Left renal pelvis (tissue), 4 donors: ENCODE measurements at places on chromosomes 4 and X. TPM values are rescaled to one million over a fixed set of nuclear protein-coding genes. Genes with fewer than 3 reads are reported as not detected.

GRCh38 chr4:110988722-110989121, 365.8 kb upstream of the PITX2 start:
- no peak for DNase-seq

DNA sequence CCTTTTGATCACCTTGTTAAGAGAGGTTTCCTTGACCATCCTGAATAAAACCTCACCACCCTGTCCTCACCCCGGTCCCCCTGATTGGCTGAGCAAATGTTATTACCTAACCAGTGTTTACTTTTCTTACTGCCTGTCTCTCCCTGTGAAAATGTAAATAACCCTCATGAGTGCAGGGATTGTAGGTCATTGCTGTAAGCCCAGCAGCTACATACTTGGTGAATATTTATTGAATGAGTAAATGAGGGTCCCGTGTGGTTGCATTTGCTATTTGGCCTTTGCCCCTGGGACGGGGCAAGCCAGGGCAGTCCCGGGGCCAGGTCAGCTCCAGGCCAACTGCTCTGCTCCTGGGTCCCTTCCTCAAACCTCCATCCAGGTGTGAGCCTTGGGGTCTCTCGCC, 55.5 kb upstream of the CLCN4 start:
- DNase-seq: no peak

The CRMP1 gene
- 55.5 TPM for polyA plus RNA-seq

DNA sequence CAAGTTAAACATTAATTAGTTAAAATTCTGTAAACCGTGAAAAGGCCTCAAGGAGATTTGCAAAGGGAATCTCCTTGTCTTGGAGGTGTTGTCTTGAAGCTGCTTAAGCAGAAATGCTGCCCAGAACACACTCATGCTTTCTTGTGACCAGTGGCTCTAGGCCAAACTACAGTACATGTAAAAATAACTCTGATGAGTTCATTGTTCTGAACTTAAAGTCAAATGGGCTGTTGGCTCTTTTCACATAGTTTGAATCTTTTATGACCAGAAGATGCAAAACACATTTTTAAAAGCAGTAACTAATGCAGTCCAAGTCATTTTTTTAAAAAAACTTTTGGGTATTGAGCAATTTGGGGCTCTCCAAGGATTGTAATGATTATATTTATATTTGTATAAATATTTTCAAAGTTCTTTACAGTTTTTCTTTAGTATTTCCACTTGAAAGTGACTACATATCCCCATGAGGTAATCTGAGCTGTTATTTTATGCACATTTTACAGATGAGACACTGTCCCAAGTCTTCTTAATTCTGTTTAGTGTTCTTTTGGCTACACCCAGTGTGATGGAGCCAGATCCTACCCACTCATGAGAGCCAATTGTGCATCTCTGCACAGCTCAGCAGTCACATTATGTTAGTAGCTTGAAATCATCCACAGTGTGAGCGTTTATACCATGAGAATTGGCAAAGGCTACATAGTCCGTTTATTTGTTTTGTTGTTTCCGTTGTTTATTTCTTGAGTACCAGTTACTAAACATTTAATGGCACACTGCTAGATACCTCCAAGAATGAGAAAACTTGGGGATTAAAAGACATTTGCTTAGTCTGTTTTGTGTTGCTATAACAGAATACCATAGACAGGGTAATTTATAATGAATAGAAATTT, 112.8 kb upstream of the ATXN3L start:
- DNase-seq: peak; percentile 32

GRCh38 chr4:14343961-14344360, 658.3 kb upstream of the CPEB2 start:
- no peak for DNase-seq

DNA sequence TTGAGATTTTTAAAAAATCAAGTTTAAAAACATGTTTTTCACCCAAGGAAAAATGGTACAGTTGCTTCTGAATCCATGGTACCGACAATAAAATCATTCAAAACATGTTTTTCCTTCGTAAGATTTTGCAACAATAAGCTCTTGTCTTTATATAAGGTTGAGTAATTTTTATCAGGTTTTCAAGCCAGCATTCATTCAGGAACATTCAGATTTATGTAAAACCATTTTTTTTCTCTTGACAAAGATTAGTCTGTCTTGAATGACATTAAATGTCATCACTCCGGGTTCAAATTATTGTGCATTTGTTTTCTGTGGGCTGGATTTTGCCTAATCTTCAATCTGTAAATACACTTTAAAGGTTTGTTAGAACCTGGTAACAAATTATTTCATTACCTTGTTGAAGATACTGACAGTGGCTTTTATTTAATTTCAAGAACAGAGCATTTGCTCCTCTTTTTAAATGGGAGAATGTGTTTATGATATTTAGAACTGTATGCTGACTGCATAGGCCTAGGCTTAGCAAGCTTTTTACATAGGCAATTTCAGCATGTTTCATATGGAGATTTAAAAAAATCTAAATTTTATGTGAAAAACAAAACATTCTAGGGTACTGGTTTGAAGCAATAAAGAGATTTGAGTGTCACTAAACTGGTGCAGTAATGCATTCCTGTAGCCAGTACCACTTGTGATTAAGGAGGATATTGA, 336.4 kb upstream of the HAND2 start:
- no peak for DNase-seq

GRCh38 chr4:72311291-72311690, 257.7 kb downstream of the ADAMTS3 start:
- DNase-seq: no peak

The CENPVL2 gene
- 0.32 TPM for polyA plus RNA-seq

GRCh38 chr4:181952478-181952877, 290.7 kb upstream of the TENM3 start:
- DNase-seq: no peak

GRCh38 chrX:140767646-140768045, 58.1 kb downstream of the LINC00632 start:
- DNase-seq: no peak

The CFAP47 gene
- 0.56 TPM for polyA plus RNA-seq

The FAM3A gene
- 28.7 TPM for polyA plus RNA-seq

DNA sequence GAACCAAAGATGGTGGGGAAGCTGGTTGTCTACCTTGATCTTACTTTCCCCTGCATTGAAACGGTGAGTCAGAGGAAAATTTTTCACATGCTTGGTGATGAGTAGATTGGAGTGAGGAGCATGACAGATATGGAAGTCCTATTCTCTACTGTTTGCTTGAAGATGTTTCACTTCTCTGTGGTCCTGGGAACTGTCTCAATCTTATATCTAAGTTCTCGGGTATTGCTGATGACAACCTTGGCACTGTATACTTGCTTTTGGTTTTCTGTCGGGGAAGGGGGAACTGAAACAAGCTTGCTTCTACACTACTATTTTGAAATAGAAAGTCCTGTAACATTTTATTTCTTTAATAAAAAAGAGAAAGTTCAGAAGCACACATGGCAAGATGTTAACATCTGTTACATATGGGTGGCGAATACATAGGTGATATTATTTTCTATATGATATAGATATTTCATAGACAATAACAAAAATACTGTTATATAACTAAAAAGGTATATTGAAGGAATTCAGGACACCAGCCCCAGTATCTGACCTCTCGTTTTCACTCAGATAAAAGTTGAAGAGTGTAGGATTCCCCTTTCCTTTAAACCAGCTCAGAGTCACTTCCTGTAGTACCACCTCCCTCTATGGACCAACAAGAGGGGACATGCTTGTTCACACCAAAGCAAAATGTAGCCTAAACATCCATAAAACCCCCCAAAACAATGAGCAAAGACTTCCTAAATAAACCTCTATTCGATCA, 88.8 kb downstream of the FMR1NB start:
- DNase-seq: no peak

The OTC gene
- 0.10 TPM for polyA plus RNA-seq

DNA sequence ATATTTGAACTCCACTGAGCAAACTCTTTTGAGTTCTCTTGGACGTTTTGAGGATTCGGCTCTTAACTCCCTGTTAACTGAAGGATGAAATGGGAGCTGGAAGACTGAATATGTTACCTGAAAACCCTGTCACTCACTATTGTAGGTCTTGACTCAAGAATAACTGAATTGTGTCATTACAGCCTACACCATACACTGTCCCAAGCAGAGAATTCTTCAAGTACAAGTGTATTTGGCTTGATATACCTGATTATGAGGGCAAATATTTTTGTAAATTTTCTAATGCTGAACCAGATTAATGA, 276.1 kb downstream of the CFAP299 start:
- no peak for DNase-seq

DNA sequence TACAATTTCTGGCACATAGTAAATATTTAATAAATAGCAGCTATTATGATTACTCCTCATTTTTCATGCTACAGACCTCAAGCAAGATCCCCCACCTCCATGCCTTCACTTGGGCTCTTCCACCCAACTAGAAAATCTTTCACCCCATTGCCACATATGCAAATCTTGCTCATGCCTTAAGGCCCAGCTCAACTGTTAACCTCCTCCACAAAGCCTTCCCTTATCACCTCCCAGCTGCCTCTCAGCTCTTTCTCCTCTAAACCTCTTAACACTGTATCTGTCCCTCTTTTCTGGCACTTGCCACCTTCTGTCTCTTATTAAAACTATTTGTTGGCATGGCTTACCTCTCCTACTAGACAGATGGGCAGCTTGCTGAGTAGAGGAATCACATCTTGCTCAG, 51.5 kb downstream of the PJA1 start:
- no peak for DNase-seq
